ENCODE measurements at places on chromosomes 2 and 18.

GRCh38 chr2:71659868-71660518, 206.6 kb downstream of the DYSF start:
- no peak for DNase-seq

DNA sequence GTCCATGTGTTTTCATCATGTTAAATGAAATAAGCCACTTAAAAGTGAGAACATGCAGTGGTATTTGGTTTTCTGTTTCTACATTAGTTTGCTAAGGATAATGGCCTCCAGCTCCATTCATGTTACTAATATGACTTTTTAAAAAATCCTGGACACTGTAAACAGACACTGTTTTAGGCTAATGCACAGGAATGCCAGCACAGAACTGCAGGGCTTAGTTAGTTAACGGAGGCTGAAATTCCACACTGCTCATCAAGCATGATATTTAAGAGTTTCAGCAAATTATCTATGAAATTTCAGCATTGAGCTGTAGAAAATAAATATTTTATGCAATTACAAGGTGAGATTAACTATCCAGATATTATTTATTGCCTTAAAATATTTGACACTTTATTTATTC, 42.5 kb upstream of the PAX3 start:
- DNase-seq: no peak

DNA sequence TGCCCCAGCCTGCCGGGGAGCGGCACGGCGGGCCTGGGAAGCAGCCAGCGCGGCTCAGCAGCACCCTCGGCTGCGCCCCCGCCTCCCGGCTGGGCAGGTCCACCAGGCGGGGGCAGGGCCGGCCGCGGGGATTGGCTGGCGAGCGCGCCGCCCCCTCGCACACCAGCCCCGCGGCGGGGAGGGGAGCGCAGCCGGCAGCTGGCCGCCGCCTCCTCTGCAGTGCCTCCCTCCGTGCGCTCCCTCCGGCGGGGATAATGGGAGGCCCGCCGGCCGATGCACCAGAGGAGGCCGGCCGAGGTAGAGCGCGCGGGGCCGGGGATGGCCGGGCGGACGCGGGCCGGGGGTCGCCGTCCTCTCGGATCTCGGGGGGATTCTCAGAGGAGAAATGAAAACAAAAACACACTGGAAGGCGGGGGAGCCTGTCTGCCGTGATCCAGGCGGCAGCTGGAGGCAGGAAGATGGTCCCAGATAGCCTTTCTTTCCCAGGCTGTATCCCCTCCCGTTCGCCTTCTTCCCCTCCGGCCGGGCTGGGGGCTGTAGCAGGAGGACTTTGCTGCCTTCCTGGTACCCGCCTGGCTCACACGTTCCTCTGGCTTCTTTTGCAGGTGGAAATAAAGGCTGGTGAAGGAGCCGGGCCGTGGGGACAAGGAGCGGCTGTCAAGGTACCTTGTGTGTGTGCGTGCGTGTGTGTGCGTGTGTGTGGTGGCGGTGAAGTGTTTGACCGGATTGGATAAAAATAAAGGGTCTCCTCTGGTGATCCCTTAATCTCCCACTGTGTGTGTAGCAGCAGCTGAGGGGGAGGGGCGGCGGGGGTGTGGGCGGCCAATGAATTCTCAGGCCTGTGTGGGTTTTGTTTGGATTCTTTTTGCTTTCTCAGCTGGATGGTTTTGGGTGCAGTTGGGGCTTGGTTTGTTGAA, 18.1 kb downstream of the TET3 start:
- DNase-seq: peak; percentile 92

- no peak for DNase-seq
These were observed 2.3 kb upstream of the NBAS start for GRCh38 chr2:15563227-15564100.

DNA sequence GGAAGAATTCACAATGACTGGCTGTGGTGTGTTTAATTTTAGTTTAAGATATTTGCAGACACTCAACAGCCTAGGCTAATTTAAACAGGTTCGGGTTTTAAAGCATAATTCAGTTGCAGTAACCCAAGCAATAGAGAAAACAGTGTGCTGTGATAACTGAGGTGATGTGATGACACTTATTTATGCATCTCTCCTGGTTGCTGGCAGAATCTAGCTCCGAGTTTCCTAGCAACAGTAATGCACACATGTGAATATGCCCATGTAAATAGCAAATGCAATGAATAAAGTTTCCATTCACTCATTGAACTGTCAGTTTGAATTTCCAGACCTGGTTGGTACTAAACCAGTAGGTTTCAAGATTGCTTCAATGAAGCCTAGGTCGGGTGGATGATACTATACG, 426.5 kb downstream of the TMX3 start:
- no peak for DNase-seq

DNA sequence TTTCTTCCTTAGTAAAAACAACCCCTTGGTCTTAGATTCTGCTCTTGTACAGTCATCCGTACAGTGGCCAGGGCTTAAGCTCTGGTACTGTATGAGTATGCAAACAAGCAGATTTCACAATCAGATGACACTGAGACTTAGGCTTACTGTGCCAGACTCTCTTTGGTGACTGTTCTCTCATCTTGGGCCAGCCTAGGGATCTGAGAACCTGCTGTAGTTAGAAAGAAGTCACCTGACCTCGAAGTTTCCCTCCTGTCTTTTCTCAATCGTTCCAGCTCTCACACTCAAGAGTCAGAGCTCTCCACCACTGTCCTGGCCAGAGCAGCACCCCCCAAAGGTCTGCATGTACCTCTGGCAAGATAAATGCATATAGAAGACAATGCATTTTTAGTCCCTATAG, 63.2 kb downstream of the ZEB2 start:
- DNase-seq: no peak

DNA sequence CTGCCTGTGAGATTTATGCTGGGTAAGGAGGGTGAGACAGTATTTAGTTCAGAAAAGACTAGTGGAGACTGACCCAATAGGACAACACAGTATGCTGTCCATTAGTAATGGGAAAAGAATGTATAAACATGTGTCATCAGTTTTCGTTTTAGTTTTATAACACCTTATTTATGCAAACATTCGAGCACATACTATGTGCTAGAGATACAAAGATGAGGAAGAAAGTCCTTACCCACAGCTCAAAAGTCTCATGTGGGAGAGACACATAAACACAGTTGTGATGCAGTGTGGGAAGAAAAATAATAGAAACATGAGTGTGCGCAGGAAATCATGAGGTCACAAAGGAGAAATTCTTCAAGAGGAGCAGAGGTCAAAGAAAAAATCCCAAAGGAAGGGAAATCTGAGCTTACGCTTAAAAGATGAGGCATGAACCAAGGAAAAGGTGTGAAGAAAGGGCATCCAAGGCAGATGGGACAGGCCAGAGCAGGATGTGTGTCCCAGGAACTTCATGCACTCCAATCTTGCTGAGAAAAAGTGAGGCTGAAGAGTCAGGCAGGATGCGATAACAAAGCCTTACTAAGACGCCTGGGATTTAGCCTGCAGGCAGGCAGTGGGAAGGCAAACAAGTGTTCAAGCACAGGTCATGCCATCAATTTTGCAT, 8.1 kb downstream of the METTL21A start:
- no peak for DNase-seq

DNA sequence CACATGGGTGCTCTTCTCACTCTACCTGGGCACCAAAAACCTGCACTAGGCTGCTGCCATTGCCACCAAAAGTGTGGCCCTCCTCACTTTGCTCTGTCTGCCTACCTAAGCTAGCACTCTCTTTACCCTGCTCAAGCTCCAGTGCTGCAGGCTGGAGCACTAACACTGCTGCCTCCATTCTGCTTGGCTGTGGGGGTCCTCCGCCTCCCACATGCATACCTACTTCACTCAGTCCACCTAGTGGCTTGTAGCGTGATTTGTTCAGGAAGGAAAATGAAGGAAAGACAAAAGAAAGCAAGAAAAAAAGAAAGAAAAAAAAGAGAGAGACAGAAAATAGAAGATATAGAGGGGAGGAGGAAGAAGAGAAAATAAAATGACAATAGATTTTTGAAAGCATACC, 1339.4 kb upstream of the CHAC2 start:
- no peak for DNase-seq

DNA sequence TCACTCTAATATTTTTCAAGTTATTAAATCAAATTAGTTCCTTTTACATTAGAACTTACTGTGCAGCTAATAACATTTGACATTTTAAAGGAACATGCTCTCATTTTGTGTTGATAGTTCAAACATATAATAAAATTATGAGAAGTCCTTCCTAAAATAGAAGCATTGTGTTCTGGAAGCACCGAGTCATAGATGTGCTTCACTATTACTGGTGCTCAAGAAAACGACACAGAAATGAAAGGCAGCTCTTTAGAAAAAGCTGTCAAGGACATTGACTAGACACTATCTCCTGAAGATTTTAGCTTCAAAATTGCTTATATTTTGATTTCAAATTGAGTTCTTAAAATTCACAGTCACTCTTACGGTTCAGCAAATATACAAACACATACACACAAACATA, 338.3 kb downstream of the NBAS start:
- DNase-seq: no peak

DNA sequence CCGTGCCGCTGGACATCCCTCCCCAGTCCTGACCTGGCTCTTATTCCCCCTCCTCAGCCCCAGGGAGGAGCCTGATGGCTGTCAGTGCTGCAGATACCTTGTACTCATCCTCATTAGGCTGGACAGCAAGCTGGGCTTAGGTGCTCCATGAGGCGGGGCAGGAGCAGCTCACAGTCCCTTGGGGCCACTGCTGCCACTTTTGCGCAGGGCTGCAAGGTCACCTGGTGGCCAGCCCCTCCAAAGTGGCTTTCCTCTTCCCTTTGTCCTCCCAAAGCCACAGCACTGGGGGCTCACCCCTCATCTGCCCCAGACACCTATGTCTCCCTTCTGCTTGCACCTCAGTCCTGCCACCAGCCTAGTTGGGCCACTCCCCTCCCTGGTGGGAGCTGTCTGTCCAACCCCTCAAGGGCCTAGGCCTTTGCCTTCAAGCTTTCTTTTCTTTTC, 60.8 kb downstream of the FAM168B start:
- DNase-seq: no peak

- no peak for DNase-seq
These were observed 83.9 kb downstream of the INHBB start for GRCh38 chr2:120429586-120430500.

GRCh38 chr2:45134014-45134413, 124.8 kb upstream of the SIX2 start:
- DNase-seq: no peak

DNA sequence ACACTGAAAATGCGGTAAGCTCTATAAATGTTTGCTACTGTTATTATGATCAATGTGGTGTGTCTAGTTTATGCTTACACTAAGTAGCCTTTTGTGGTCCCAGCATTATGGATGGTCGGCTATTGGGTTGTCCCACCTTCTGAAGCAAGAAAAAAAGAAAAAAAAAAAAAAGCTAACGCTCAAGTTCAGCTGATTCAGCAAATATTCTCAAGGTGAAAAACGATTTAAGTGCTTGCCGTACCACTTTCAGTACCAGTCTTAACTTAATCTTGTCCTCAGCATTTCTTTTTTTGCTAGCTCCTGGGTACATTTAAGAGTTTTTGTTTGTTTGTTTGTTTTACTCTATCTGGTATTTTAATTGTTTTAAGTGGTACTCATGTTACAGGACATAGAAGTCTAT, 87.5 kb downstream of the MBD5 start:
- DNase-seq: no peak

DNA sequence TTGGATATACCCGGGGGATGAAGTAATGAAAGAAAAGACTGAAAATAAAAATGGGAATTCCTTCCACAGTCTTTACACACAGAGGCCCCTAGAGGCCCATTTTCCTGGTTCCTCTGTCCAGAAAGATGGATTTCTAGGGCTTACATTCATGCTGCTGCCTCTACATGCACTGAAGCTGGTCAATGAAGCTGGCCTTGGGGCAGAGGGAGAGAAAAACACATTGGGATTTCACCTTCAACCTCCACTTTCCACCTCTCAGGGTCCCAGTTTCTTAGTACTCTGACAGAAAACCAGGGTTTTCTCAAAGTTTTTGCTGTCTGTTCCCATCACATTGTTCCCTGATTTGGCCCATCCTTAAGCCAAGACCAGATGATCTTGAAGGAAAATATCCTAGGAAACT, 154.6 kb upstream of the ZSWIM2 start:
- DNase-seq: no peak

- DNase-seq: no peak
These were observed 24.6 kb upstream of the CREB1 start for GRCh38 chr2:207505171-207505570.

GRCh38 chr2:3257166-3257565, 120.5 kb downstream of the EIPR1 start:
- no peak for DNase-seq

DNA sequence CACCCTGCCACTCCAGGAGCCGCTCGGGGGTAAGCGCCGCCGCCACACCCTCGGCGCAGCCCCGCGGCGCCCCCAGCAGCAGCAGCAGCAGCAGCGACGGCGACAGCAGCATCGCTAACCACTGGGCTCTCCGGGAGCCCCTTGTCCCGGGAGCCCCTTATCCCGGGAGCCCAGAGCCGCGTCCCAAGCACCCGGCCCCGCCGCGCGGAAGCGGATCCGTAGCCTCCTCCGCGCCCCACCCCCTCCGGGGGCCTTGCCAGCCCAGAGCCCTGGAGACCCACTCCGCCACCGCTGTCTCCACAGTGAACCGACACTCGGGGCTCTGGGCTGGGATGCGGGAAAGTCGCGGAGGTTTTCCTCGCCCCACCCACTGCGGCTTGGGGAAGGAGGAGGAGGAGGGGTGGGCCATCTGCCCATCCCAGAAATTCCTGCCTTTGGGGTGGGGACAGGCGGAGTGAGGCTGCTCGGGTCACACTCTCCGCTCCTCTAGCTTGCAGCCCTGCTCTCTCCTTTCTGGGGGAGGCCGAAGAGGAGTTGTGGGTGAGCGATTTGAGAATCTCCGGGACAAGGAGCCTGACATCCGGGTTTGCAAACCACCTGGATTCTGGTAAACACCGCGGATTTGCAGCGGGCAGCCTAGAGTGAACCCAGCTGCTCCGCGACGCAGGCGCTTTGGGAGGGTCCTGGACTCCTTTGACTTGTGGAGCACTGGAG, at the start of gene PLA2R1:
TSS of gene PLA2R1 (minus strand) at position 324 of the 714 bp plus-strand sequence. CDS start at position 112, 212 bp downstream.
- peak; percentile 84 for DNase-seq

GRCh38 chr2:64437883-64438282, 16.1 kb upstream of the LGALSL start:
- DNase-seq: no peak

DNA sequence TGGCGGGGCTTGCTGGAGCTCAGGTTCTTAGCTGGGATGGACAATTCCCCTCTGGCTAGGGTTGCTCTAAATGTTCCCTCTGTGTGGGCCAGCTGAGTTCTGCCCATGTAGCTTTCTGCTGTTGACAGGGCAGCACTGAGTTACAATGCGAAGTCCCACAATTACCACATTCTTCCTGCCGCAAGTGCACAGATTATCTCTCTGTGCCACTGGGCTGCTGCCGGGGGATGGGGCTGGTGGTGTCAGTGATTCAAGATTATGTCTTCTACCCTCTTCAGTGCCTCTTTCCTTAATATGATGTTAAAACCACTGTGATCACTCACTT, 708.1 kb downstream of the SLC4A3 start:
- no peak for DNase-seq

Data from posterior vena cava (tissue), 2 donors.